ENCODE measurements at places on chromosomes 6 and 20.

GRCh38 chr6:84002226-84002625, 31.3 kb upstream of the MRAP2 start:
- no peak for DNase-seq

DNA sequence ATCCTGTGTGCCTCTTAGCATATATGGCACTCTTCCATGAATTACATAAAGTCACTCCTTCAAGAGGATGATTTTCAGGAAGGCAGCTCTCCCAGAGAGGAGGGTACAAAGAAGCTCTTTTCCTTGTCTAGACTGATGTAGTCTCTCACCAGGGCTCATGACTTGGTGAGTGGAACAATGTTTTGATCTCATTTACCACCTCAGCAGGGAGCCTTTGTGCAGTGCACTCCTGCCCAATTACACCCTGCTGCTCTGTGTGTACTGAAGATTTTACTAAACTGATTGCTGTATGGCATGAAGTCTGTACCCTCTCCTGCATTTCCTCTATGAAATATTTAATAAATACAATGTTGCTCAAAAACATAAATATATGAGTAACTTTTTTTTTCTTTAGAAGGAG, 598.3 kb upstream of the HS3ST5 start:
- no peak for DNase-seq

GRCh38 chr6:31010393-31011060, at the start of gene MUC22:
TSS of gene MUC22 (plus strand) at chr6:31010474. CDS start at chr6:31010707, 233 bp downstream.
- no peak for DNase-seq

DNA sequence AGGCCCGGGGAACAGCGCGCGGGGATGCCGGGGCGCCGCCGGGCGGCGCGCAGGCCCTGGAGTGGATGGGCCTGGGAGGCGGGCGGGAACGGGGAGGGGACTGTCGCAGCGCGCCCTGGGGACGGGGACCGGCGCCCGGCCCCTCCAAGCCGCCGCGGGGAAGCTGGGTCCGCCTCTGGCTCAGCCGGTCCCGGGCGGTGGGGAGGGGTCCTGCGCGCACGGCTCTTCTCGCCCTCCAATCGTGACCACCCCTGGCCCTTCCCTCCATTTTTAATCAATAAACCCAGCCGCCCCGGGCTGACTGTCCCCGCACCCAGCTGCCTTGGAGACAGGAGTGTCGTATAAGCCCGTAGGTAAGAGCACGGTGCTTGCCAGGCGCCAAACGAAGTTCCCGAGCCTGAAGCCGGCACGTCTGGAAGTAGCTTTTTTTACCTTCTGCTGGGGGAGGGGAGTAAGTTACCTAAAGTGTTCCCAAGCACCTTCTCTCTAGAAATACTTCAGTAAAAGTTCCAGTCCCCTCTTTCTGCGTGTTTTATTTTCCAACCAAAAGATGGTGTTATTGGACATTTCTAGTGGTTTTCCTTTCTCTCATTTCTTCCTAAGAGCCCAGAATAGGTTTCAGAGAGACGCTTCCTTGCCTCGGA, 780 bp upstream of the TAF4 start:
- peak; percentile 53 for DNase-seq

DNA sequence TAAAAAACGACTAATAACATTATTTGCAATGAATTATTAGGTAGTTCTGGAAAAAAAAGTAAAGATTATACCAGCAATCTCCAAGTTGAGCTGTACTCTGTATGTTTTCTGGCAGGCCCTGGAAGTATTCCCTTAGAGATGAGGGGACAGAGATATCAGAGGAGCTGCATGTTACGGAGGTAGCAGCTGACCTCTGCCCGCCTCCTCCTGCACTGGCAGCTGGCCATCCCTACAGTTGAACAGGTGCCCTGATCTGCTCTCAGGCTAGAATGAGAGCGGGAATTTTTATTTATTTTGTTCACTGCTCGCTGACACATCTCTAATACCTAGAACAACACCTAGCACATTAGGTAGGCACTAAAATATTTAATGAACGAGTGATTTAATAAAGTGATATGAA, 23.1 kb downstream of the FBXL4 start:
- no peak for DNase-seq

DNA sequence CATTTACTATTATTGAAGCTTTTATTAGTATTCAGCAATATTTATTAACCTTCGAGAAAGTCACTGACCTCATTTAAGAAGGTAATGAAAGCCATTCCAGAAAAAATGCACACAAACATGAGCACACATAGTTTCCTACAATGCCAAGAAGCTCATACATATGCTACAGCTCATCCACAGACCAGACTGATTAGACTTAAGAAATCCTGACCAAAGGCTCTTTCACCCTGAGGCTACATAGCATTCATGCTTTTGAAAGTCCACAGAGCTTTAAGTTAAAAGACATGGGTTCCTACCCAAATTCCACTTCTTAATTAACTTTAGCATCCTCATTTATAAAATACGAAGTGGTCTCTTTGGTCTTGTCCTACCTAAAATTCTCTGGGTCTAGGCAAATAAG, 430.4 kb downstream of the TBC1D32 start:
- DNase-seq, result no peak
